ENCODE measurements at places on chromosomes 5 and 9. TPM values are rescaled to one million over a fixed set of nuclear protein-coding genes. Genes with fewer than 3 reads are reported as not detected.

GTF3C5 gene
- 33.5 TPM for polyA plus RNA-seq

TMEM232 gene
- not detected for polyA plus RNA-seq

PCDHB11 gene
- not detected for polyA plus RNA-seq

SPINK13 gene
- not detected for polyA plus RNA-seq

TTC23L gene
- polyA plus RNA-seq: not detected

NMUR2 gene
- polyA plus RNA-seq: not detected

DNA sequence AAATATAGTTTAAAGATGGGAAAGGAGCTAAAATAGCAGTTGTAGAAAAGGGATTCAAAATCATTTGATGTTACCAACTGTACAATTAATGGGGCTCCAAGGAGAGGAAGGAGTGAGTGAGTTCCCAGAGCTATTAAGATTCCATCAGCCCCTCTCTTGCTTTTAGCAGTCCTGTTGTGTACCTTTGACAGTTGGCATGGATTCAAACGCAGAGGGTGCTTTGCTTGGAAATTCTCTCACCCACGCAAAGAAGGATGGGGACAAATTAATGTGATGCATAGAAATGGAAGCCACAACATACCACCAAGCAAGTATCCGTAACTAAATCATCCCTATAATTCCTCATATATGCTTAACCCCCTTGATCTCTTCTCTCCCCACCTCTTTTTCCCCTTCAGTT, 461.3 kb downstream of the EBF1 start:
- no peak for DNase-seq
- no peaks in the 10 kb centered on the region for H3K36me3 ChIP-seq
- no peaks in the 10 kb centered on the region for H3K27me3 ChIP-seq

DNA sequence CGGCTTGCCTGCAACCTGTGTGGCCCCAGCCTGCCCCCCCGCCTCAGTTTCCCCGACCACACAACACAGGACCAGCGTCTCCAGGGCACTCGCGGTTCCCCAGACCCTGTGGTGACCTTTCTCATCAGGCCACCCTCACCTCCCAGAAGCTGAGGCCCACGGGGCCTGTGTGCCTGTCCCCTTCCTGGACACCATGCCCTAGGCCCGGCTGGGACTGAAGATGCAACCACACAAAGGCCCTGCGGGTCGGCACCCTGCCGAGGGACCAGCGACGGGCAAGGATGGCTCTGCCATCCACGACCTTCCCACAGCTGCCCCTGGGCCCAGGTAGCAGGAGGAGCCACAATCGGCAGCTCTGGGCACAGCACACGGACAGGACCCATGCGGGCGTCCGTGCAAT, 34.8 kb downstream of the SLC12A7 start:
- H3K27ac ChIP-seq: no peak overlapping the region
- no peak overlapping the region for H3K4me3 ChIP-seq
- H3K27me3 ChIP-seq: no peaks in the 10 kb centered on the region
- no peaks in the 10 kb centered on the region for H3K36me3 ChIP-seq

DNA sequence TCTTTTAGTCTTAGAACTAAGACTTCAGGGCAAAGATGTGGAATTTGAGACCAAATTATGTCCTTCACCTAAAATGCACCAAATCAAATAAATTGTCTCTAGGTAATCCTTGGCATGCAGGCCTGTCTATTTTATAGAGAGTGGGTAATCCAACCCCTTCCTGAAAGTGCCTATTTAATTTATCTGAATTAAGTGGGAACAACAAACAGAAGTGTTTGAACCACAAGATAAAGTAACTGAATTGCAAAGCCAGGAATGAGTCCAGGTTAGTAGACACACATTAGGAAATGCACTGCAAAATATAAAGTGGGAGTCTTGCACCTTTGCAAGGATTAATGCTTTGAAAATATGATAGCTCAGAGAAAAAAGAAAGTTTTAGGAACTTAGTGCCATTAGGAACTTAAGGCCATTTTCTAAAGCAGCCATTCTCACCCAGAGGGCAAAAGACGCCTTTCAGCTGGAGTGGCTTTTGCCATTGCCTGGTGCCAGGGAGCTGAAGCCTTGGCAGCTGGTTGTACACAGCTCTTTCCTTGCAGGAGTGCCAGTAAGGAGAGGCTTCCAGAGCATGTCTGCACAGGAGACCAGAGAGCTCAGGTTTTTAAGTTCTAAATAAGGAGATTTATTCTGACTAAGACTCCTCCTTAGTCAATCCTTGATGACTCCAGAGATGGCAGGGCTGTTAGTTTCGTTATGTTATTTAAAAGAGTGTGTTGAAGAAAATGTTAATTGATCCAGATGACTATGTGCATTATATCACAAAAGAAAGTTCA, 151.7 kb upstream of the ELL2 start:
- H3K4me1 ChIP-seq: no peaks in the 10 kb centered on the region
- H3K4me3 ChIP-seq: no peak overlapping the region

- H3K27ac ChIP-seq: no peak overlapping the region
- H3K27me3 ChIP-seq: no peaks in the 10 kb centered on the region
- DNase-seq: no peak
These were observed 112.8 kb downstream of the MLLT3 start for GRCh38 chr9:20509466-20509865.

DNA sequence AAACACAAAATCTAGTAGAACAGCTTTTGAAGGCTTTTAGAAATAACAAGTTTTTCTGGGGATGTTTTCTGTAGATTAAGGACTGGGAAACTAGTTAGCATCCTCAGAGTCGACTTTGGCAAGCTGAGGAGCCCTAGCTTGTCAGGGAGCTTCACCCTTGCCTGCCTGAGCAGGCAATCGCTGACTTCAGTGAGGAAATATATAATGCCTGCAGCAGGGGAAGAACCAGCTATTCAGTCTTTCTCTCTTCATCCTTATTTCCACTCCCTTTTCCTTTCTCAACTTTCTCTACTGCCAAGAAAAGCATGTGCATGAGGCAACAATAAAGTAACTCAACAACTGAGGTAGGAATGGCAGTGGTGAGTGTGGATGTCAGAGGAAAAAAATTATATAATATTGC, 54.7 kb downstream of the PLK2 start:
- H3K4me1 ChIP-seq: no peaks in the 10 kb centered on the region
- H3K27ac ChIP-seq: no peak overlapping the region
- H3K36me3 ChIP-seq: no peaks in the 10 kb centered on the region
- peaks cover 3% of the 10 kb centered on the region for H3K27me3 ChIP-seq
- DNase-seq: no peak

GRCh38 chr5:180785794-180786221, 16.8 kb downstream of the MGAT1 start:
- no peak overlapping the region for H3K27ac ChIP-seq
- no peak for DNase-seq
- H3K4me1 ChIP-seq: peaks cover 8% of the 10 kb centered on the region
- no peaks in the 10 kb centered on the region for H3K27me3 ChIP-seq

- no peaks in the 10 kb centered on the region for H3K36me3 ChIP-seq
- DNase-seq: no peak
- H3K27me3 ChIP-seq: no peaks in the 10 kb centered on the region
- no peak overlapping the region for H3K4me3 ChIP-seq
- no peak overlapping the region for H3K27ac ChIP-seq
- H3K4me1 ChIP-seq: no peaks in the 10 kb centered on the region
These were observed 409.5 kb upstream of the IRX1 start for GRCh38 chr5:3186156-3186555.

GRCh38 chr5:163571744-163572143, 66.3 kb downstream of the MAT2B start:
- no peaks in the 10 kb centered on the region for H3K36me3 ChIP-seq
- H3K27ac ChIP-seq: no peak overlapping the region
- peaks cover 6% of the 10 kb centered on the region for H3K27me3 ChIP-seq
- H3K4me1 ChIP-seq: peaks cover under 1% of the 10 kb centered on the region
- DNase-seq: no peak
- H3K4me3 ChIP-seq: no peak overlapping the region

GRCh38 chr5:60585618-60586017, 114.3 kb downstream of the DEPDC1B start:
- no peaks in the 10 kb centered on the region for H3K36me3 ChIP-seq
- no peaks in the 10 kb centered on the region for H3K4me1 ChIP-seq
- H3K27me3 ChIP-seq: no peaks in the 10 kb centered on the region
- DNase-seq: no peak

- H3K4me1 ChIP-seq: no peaks in the 10 kb centered on the region
- H3K4me3 ChIP-seq: no peak overlapping the region
- no peaks in the 10 kb centered on the region for H3K36me3 ChIP-seq
- no peak overlapping the region for H3K27ac ChIP-seq
These were observed 176.1 kb downstream of the HSPA4 start for GRCh38 chr5:133227897-133228296.

GRCh38 chr5:98468188-98468869, 305.1 kb upstream of the RGMB start:
- H3K4me3 ChIP-seq: no peak overlapping the region
- H3K27me3 ChIP-seq: no peaks in the 10 kb centered on the region
- no peak for DNase-seq
- H3K4me1 ChIP-seq: no peaks in the 10 kb centered on the region
- H3K36me3 ChIP-seq: no peaks in the 10 kb centered on the region

GRCh38 chr5:74310386-74310785, 330.1 kb downstream of the ENC1 start:
- no peaks in the 10 kb centered on the region for H3K36me3 ChIP-seq
- no peaks in the 10 kb centered on the region for H3K27me3 ChIP-seq
- no peak overlapping the region for H3K4me3 ChIP-seq
- no peak overlapping the region for H3K27ac ChIP-seq
- H3K4me1 ChIP-seq: no peaks in the 10 kb centered on the region

GRCh38 chr5:126736141-126736540, 40.8 kb upstream of the LMNB1 start:
- H3K4me1 ChIP-seq: peaks cover under 1% of the 10 kb centered on the region
- no peak overlapping the region for H3K27ac ChIP-seq
- no peak for DNase-seq

- H3K27me3 ChIP-seq: no peaks in the 10 kb centered on the region
- no peak overlapping the region for H3K4me3 ChIP-seq
- no peak for DNase-seq
- H3K27ac ChIP-seq: no peak overlapping the region
These were observed 7.1 kb downstream of the NEK6 start for GRCh38 chr9:124264823-124265233.

- no peak overlapping the region for H3K27ac ChIP-seq
- H3K4me1 ChIP-seq: no peaks in the 10 kb centered on the region
- no peak overlapping the region for H3K4me3 ChIP-seq
- H3K27me3 ChIP-seq: no peaks in the 10 kb centered on the region
These were observed 24.8 kb downstream of the TTC1 start for GRCh38 chr5:160033546-160034252.

DNA sequence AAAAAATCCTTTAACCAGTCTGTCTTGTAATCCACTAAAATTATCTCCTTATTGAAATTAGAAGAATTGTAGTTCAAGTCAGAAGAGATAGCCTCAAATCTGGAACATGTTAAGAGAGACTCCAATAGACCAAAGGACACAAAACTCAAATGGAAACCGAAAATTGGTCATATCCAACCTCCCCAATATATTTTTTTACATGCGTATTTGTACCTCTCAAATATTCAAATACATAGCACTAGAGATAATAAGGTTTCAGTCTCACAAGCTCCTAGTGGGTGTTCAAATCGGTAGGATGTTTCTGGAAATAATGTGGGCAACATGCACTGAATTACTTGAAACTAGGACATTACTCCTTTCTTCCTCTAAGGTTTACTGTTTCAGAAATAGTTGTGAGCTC, 33.5 kb downstream of the EPB41L4A start:
- no peak for DNase-seq
- H3K27me3 ChIP-seq: no peaks in the 10 kb centered on the region
- no peaks in the 10 kb centered on the region for H3K4me1 ChIP-seq
- no peak overlapping the region for H3K4me3 ChIP-seq

- no peaks in the 10 kb centered on the region for H3K27me3 ChIP-seq
- H3K4me3 ChIP-seq: no peak overlapping the region
- no peaks in the 10 kb centered on the region for H3K4me1 ChIP-seq
These were observed 287.6 kb upstream of the ADRA1B start for GRCh38 chr5:159628703-159629102.

DNA sequence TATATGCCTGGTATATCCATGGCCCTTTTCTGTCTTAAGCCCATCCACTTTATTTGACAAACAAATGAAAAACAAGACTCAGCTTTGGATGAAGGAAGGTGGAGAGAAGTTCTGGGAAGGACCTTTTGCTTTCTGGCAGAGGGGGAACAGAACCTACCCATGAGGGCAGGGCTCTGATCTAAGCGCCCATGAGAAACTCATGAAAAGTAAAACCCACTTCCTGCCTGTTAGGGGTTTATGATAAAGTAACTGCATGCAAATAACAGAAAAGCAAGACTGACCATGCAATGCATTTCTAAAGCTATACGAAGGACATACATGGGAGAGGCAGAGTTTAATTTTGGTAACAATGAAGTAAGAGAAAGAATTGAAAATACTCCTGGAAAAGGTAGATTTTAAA, 181.9 kb upstream of the ADRA1B start:
- H3K36me3 ChIP-seq: no peaks in the 10 kb centered on the region
- no peaks in the 10 kb centered on the region for H3K4me1 ChIP-seq
- no peak for DNase-seq
- no peaks in the 10 kb centered on the region for H3K27me3 ChIP-seq

DNA sequence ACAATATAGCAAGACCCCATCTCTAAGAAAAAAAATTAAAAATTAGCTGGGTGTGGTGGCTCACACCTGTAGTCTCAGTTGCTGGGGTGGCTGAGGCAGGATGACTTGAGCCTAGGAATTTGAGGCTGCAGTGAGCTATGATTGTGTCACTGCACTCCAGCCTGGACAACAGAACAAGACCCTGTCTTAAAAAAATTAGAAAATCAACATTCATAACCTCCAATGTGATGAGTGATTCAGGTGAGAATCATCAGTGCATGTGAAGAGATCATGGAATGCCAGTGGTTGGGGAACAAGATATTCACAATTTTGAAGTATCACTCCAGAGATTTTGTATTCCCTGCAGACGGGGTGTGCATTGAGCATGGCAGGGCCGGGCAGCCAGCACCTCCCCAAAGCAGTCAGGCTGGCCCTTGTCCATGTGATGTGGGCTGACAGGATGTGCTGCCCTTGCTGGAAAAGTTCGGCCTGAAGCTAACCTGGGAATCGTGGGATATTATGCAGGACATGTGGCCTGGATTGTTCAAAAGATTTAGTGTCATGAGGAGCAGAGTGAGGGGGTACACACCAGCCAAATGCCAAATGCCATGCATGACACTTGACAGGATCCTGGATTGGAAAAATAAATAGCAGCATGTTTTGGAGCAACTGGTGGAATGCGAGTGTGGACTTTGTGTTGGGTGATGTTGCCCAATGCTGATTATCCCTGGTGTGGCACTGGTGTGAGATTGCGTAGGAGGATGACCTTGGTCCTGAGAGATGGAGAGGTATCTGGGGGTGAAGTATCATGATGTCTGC, 189.0 kb downstream of the RGS3 start:
- DNase-seq: no peak
- no peaks in the 10 kb centered on the region for H3K4me1 ChIP-seq
- no peak overlapping the region for H3K4me3 ChIP-seq
- H3K27ac ChIP-seq: no peak overlapping the region
- no peaks in the 10 kb centered on the region for H3K27me3 ChIP-seq

All from CD4-positive, alpha-beta memory T cell (primary cell).